ENCODE measurements at places on chromosomes 12 and 14.
A peak's percentile ranks its signal among the peaks of the same experiment; 100 is the strongest.

DNA sequence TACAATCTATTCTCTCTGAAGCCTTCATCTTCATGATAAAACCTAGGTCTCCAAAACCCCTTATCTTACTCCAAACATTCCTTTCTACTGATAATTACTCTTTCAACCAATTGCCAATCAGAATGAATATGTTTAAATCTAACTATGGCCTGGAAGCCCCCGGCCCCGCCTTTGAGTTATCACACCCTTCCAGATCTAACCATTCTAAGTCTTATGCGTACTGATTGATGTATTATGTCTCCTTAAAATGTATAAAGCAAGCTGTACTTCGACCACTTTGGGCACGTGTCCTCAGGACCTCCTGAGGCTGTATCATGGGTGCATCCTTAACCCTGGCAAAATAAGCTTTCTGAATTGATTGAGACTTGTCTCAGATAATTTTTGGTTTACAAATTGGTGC lies 14.4 kb downstream of the PABPN1 start:
- DNase-seq, result no peak

DNA sequence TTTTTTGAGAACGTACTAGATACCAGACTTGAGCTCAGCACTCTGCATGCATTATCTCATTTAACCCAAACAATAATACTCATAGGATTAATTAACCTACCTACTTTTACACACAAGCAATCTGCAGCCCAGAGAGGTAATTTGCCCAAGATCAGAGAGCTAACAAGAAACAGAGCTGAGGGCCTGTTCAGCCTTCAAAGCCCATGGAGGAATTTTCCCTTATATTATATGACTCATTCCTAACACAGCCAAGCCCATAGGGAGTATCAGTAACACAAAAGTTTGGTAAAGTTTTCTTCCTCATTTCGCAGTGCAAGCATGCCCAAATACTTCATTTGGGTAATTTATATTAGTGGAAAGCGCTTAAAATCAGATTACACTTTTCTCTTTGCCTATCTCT lies 94.7 kb downstream of the GALC start:
- no peak for DNase-seq

GRCh38 chr14:68975667-68976066 lies 3.4 kb downstream of the ACTN1 start:
- no peak for DNase-seq

DNA sequence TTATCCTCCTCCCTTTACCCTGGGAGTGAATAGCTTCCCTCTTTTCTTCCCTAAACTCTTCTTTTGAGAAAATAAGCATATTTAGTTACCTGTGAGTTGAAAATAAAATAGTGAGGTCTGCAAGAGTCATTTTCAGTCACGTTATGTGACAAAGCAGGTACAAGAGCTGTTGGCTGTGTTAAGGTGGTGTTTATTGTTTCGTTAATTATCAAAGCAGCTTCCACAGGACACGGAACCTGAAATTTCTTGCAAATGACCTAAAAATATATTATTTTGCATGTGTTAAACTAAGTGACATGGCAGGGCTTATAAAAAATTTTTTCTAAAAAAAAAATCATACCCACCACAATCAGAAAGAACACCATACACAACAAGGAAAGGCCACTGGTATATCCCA lies 8.3 kb downstream of the SLC38A2 start:
- DNase-seq, result no peak

DNA sequence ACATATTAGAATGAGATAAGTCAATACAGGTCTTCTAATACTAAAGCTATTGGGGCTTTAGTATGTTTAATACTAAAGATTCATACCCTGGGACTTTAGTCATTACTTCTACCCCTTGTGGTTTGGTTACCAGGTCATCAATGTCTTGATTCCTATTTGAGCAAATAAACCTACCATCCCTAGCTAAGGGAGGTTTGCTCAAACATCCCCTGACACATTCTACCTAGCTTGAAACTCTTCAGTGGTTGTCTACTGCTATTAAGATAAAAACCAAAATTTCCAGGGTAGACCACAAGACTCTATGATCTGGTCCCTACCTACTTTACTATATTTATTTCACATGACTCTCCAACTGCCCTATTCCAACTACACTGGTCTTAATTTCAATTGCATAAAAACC lies 7.3 kb upstream of the C2CD5 start:
- DNase-seq, result no peak

GRCh38 chr12:111363578-111363977 lies 5.3 kb downstream of the PHETA1 start:
- DNase-seq, result no peak

DNA sequence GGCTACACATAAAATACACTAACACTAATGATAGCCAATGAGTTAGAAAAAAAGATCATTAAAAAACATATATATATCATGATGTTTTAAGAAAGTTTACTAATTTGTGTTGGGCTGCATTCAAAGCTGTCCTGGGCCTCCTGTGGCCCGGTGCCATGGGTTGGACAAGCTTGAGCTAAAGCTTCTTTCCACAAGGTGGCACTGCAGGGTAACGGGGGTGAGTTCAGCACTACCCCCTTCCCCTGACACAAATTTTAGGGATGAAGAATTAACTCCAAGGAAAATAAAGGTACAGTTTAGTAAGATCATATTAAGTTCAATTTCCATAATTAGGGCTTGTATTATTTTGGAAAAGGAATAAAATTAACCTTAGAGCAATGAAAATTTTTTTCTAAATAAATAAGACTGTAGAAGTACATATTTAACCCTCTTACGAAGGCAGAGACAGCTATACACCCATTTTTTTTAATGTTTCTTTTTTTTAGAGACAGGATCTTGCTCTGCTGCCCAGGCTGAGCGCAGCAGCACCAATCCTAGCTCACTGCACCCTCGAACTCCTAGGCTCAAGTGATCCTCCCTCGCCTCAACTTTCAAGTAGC lies 38.9 kb downstream of the PPP1R13B start:
- peak; percentile 13 for DNase-seq

GRCh38 chr14:91482263-91483013 lies 27.7 kb downstream of the PPP4R3A start:
- no peak for DNase-seq

DNA sequence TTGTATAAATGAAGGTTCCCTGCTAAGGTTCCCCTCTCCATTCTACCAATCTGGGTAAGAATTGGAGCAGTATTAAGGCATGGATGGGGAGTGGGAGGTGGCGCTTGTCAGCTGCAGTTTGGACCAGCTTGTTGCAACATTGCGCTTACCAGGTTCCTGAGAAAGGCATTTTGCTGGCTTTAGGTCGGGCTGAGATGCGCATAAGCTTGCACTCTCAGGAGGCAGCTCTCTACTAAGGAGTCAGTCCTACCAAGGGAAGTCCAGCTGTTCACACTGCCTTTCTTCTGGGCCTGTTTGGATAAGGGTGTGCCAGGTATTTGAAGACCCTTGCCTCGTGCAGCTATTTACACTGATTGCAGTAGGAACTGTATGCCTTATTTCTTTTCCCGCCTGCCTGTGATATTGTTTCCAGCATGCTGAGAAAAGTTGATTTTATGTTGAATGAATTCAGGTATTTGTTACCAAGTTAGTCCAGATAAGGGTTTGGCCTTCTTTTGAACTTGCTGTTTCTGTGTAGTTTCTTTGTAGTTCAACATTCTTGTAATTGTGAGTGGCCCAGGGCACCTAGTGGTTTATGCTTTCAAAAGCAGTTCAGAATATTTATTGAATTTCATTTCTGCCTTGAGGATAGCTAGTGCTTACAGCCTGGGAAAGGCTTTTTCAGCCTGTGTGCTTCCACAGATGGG lies 2.6 kb downstream of the MLEC start:
- no peak for DNase-seq

GRCh38 chr14:62894736-62895135 lies 150.5 kb downstream of the KCNH5 start:
- no peak for DNase-seq

DNA sequence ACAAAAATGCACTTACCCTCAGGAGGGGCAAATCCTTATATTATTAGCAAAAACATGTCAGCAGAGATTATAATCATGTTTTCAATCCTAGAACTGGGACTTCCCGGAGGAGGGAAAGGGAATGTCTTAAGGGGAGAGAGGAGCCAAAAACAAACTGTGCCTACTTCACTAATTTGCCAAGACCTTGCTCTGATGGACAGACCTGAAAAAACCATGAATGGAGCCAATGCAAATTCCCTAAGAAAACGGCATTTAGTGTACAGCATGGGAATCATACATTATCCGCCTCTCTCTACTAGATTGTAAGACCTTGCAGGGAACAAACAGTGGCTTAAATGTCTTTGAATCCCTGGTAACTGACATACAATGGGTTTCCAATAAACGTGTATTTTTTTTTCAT lies 70.4 kb downstream of the NTN4 start:
- DNase-seq, result no peak

DNA sequence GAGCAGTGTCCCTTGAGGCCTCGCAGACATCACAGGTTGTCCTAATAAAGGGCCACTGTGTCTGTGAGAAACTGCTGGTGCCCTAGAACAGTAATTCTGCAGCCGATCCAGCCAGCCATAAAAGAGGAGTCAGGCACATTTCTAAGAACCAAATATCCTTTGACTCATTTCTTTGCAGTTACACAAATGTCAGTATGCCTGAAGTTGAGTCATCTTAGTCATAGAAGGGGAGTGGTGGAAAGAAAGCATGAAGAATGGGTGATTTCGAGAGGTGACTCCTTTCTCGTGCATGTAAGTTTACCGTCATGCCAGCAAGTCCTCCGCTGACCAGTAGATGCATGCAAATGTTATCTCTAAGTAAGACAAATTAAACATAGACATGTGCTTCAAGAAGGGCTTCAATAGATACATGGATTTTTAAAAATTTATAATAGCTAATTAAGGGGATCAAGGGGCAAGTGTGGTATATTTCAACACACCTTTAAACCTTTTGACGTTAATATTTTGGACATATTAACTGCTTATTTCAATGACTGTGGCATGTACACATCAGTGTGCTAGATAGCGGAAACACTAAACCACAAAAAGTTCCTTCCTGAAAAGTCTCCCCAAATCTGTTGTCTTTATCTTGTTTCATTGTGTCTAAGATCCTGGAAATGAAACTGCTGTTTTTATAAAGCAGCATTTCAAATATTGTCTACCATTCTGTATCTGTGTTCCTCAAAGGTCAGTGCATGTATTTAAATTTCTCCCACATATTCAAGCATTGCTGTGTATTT lies 497.4 kb downstream of the NPAS3 start:
- no peak for DNase-seq

- no peak for DNase-seq
Observed at GRCh38 chr12:130452546-130452945, 114.9 kb downstream of the PIWIL1 start.

GRCh38 chr12:45312012-45312411 lies 96.1 kb downstream of the ANO6 start:
- DNase-seq, result no peak

DNA sequence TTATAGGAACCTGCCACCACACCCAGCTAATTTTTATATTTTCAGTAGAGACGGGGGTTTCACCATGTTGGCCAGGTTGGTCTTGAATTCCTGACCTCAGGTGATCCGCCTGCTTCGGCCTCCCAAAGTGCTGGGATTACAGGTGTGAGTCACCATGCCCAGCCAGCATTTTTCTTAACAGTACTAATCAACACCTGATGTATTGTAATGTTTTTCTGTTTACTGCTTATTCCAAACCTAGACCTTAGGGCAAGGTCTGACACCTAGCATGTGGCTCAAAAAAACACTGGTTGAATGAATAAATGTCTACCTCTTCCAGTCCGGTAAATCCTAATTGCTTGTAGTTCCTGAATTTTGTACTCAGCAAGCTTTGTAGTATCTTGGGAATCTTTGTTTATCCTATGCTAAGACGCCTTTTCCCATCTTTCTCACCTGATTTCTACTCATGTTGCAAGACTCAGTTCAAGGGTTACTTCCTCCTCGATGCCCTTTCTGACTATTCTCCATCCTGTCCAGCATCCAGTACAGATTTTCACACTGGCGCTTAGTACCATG lies 2.8 kb downstream of the PAN2 start:
- DNase-seq, result no peak

DNA sequence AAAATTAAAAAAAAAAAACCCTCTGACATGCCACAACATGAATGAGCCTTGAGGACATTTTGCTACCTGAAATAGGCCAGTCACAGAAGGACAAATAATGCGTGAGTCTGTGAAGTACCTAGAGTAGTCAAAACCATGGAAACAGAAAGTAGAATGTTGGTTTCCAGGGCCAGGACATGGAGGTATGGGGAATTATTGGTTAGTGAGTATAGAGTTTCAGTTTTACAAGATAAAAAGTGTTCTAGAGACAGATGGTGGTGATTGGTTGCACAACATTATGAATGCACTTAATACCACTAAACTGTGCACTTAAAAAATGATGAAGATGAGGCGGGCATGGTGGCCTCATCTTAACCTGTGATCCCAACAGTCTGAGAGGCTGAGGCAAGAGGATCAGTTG lies 47.6 kb upstream of the ZFP36L1 start:
- no peak for DNase-seq

GRCh38 chr12:54667945-54668344 lies 19.8 kb upstream of the DCD start:
- no peak for DNase-seq

GRCh38 chr14:54577977-54578376 lies 11.0 kb downstream of the SAMD4A start:
- DNase-seq, result no peak

GRCh38 chr14:29805415-29806123 lies 122.1 kb downstream of the PRKD1 start:
- DNase-seq, result peak; percentile 73

DNA sequence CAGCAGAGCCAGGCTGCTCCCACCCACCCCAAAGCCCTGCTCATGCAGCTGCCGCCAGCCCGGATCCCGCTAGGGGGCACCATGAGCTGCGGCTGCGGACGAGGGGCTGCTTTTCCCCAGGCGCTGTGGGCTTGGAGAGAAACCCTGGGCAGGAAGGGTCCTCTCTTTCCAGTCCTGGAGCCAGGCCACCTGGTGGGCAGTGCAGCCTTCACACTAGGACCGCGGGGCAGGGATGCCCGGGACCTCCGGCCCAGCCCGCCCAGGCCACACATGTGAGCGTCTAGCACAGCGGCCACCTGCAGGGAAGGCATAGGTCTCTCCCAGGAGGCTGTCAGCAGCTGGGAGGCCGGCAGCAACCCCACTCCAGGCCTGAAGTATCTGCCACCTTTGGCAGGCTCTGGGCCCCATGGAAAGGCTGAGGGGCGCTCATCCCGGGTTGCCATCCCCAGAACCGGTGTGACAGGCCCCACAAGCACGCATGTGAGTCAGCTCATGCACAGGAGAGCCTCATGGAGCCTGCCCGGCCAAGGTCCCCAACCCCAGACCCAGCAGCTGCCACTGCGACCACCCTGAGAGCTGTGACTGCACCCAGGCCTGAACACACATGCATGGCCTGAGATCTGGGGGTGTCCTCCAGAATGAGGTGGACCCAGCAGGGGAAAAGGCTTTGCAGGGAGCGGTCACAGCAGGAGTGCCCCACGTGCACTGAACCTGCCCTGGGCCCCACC lies 280.0 kb upstream of the RTL1 start:
- no peak for DNase-seq
